ENCODE measurements at places on chromosomes 5 and 9.

GRCh38 chr5:135016861-135017290 is 17.2 kb downstream of the PITX1 start:
- DNase-seq = no peak

GRCh38 chr5:154714266-154714986 is 40.8 kb upstream of the LARP1 start:
- DNase-seq = no peak

DNA sequence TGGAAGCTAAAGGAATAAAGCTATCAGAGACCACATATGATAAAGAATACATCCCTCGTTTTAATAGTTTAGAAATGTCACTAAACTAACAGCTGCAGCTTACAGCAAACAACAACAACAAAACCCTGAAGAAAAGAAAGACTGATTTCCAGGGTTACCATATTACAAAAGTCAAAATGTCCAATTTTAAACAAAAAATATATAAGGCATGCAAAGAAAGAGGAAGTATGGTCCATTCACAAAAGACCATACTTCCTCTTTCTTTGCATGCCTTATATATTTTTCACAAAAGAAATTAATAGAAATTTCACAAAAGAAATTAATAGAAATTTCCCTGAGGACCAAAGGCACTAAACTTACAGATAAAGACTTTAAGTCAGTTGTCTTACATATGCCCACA is 354.2 kb downstream of the ARL15 start:
- no peak for DNase-seq

DNA sequence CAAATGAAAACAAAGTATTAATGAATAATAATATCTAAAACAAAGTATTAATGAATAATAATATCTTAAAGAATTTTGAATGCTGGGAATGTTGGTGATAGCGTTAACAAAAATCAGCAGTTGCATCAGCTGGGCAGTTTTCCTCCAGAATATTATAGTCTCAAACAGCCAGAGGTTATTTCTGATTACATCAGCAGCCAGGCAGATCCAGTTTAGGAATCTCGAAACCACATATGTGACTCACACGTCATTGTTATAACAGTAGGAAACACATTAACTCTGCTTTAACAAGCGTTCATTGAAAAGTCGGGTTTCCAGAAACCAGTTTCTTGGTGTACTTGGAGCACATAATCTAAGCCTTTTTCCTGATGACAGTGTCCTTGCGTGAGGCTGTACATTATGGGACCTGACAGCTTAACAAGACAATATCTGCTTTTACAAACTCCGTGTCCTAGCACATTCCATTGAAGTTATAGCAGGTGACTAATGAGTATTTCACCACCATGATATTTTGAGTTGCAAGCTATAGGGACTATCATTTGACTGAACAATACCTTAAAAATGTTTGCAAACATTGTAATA is 559.5 kb upstream of the KLF4 start:
- DNase-seq = no peak

DNA sequence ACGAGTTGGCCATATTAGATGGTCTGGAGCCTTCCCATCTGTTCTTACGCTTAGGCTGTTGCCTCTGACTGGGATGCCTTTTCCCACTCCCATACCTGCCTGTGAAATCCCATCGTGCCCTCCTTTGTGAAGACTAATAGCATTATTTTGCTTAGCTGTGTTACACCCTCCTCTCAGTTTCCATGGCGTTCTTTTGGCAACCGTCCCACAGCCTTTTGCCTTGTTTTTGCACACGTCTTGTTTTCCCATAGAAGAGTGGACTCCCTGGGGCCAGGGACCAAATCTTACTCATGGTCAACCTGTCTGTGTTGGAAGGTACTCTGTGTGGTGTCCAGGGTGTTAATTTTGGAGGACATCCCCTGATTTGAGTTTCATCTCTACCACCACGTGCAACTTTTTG is 242.1 kb downstream of the HSPA4 start:
- no peak for DNase-seq

GRCh38 chr9:34250721-34251120 is 71.9 kb downstream of the UBAP1 start:
- no peak for DNase-seq

DNA sequence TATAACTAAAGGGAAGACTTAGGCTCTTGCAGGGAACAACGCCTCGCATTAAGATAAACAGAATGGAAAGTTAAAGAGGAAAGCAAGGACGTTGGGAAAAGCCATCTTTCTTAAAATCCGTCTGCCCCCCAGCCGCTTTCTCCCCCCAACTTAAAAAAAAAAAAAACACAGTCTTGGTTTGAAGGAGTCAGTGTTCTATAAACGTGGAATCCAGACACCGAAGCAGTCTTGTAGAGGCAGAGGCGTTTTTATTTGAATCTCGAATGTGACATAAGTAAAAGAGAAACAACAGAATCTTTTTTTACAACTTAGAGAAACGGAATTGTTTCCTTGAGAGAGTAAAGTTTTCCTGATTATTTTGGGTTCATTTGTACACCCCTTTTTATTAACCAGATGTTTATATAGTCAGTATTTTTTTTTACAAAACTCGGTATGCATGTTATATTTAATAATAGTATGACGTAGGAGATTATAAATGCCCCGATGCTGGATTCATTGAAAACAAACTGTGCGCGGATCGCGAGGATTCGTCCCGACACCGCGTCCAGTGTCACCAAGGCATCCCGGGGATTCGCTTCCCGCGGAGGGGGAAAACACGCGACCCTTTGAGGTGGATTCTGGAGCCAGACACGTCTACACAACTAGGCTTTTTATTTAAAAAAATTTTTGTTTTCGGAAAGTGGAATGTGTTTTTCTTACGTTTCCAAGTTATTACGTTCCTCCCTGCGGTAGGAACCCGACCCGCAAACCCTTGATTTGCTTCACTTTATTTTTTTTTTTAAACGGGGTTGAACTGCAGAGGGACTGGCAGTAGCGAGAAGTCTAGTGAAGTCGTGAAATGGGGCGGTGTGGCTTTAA is 6.7 kb downstream of the PTCH1 start:
- DNase-seq = no peak

- no peak for DNase-seq
Observed at GRCh38 chr5:34523387-34523726, 132.8 kb upstream of the RAI14 start.

DNA sequence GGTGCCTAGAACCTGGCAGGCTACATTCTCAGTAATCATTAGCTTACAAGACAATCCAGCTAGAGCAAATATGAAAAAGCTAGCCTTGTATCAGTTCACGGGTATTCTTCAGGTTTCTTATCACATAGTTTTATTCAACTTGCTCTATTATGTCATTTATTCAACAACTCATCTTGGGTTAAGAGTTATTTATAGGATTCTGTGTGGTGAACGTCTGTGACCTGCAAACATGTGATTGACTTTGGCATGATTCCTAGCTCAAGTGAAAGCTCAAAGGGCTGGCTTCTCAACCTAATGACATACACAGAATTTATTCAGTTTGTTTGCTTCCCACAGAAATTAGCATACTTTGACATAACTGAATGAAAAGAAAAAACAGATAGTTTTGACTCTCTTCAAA is 173.1 kb downstream of the PLPPR1 start:
- DNase-seq = no peak

DNA sequence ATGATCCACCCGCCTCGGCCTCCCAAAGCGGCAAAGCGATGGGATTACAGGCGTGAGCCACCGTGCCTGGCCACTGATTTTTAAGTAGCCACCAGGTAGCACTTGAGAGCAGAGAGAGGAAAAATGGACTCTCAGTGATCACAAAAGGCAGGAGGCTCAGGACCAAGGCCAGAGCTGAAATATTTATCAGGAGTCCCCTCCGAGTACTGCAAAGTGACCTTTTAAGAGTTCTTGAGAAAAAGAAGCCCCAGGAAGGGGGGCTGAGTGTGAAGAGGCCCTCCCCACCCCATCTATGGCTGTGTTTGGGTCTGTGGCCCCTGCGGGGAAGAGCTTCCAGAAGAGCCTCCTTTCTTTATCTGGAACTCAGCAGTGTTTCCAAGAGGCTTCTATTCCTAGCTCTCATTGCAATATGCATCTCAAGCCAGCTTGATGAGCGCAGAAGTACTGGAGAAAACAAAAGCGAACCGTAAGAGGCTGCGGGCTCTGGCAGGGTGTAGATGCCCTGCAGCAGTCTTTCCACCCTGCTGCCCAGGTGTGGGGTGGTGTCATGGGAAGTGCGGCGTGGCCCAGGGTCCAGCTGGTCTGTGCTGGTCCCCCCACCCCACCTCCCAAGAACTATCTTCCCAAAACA is 75.5 kb upstream of the CDK20 start:
- DNase-seq = no peak
